ENCODE measurements at places on chromosomes 5 and 9.

DNA sequence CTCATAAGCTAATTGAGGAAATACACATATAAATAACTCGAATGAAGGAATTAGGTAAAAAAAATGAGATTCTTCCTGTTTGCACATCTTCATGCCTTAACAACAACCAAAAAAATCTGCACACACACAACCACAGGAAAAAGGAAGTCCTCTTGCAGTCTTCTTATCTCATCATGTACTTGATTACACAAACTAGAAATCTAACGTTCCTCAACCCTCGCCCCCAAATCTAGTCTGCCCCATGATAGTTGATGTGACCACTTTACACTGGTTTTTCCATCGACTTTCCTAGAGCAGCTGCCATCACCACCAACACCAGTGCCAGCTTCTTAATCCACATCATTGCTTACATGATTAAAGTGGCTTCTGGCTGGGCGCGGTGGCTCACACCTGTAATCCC, 31.2 kb upstream of the RNU6ATAC start:
- no peak for ATAC-seq

- peak; percentile 39 for ATAC-seq
Measured at GRCh38 chr5:74576941-74577456, 63.5 kb downstream of the ENC1 start.

- peak; percentile 96 for ATAC-seq
Measured at GRCh38 chr5:141040771-141041426, 10.3 kb upstream of the PCDHB1 start.

GRCh38 chr5:55533521-55534435, 986 bp downstream of the PLPP1 start:
- ATAC-seq, result peak; percentile 26

DNA sequence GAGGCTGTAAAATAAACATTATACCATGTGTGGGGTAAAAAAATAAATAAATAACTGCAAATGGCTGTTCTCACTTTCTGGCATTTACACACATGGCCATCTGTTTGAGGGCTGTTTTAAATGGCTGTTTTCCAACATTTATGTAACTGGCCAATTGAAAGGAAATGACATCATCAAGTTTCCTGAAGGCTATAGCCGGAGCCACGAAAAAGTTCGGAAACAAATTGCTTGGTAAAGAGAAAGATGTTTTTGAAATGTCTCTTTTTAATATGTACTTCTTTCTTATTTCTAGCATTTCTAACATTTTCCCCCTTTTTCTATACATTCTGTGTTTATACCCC, 95.4 kb upstream of the DAB2 start:
- peak; percentile 68 for ATAC-seq

- no peak for ATAC-seq
Measured at GRCh38 chr9:111178331-111179055, 140.2 kb upstream of the LPAR1 start.

DNA sequence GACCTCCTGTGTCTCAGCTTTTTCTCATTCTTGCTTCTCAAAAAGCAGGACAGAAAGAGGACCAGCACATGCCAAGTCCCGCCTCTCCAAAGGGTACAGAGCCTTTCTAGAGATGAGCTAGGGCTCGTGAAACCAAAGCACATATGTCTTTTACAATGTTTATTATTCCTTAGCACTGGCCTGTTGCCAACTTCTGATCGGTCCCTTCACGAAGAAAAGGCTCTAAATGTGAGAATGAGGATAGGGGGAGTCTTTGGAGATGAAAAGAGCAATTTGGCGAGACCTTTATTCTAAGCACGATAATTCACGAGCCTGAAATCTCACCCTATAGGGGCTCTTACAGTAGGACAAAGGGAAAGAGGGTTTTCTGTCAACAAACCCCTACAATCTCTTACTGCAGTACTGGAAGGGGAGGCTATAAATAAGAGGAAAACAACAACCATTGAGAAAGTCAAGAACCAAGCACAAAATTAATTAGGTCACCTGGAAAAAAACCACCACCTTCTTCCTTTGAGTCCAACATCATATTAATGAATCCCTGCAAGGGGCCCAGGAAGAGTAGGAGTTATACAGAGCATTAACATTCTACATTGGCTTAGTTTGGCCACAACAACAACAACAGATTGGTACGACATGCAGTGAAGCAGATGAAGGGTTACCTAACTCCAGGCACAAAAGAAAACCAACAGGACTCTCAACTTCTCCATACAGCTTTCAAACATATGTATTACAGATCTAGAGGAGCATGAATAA, 309.5 kb downstream of the PDE4D start:
- no peak for ATAC-seq

DNA sequence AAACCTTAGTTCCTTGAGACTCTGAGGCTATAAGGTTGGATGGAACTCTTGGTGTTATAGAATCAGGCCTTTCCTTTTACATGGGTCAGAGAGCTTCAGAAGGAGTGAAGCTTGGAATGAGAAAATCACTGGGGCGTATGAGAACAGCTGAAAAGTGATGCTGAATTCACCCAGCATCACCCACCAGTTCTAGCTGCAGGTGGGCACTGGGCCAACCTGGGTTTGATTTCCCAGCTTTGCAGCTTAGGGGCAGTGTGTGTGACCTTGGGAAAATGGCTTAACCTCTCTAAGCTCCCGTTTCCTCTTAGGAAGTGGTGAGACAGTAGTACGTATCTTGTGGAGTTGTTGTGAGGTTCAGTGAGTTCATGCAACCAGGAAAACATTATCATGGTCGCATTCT, 10.7 kb downstream of the PCDH12 start:
- no peak for ATAC-seq

DNA sequence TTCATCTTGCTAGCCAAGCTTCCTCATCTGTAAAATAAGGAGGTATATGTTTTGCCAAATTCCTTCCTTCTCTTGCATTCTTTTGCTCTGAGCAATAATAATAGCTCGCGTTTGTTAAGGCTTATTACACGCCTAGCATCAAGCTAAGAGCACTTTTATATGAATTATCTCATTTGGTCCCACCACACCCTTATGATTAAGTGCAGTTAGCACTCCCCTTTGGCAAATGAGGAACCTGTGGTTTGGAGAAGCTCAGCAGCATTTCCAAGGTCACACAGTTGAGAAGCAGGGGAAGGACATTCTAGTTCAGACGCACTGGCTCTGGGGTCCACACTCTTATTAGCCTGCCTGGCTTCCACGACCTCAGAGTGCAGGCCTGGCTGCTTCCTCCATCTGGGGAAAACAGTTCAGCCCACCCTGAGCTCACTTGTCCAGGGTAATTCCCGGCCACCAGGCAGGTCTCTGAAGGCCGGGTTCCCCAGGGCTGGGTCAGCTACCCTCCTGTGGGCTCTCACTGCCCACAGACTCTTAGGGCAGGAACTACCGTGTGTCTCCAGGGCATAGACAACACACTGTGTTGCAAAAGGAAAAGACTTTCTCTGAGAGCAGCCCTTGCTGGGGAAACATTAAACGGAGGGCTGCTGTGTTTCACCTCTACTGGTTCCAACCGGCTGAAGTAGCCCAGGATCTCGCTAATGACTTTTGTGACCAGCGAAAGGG, 9.9 kb upstream of the FBP1 start:
- peak; percentile 52 for ATAC-seq

DNA sequence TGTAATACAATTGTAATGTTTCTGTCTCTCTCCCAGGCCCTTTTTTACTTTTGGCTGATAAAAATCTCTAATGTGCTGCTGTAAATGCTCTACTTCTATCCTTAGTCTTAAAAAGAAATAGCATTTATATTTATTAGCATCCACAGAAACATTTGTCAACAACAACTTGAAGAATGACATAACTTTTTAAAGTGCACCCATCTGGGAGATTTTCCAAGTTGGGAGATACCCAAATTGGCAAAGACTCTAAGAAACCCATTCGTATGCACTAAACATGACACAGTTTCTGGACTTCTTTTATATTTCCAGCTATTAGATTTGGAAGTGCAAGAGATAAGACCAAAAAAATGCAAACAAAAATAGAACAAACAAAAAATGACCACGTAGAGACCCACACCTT, 2287.4 kb upstream of the WWC1 start:
- no peak for ATAC-seq

DNA sequence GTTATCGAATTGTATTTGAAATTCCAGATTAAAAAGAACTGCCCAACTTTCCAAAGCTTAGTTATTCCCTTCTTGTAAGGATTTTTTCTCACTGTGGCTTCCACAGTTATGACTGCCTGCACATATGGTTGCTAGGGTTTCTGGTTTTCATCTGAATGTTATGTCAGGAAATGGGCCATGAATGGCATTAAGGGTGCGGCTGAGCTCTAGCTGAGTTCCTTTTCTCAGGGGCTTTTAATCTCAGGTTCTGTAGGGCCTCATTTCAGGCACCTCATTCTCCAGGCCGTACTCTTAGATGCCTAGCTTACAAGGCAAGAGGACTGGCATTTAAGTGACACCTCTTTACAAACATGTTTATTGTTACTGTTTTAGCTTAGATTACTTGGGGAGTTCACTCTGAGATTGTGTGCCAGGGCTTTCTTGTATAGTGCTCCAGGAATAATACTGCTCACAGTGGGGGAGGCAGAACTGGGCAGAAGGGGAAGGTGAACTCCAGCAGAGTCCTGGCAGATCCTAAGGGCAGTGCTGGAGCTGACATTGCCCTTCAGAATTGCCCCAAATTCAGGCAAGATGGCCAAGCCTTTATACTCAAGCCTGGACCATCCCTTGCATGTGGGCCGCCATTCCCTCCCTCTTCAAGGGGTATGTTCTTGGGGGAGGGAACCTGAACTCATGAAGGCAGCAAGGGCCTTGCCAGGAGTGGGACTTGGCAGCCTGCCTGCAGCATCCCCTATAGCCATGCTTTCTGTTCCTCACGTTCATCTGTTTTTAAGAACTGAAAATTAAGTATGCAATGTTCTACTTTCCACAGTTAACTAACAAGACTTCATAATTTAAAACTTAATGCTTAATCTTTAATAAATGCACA, 111.5 kb downstream of the KDM4C start:
- ATAC-seq, result no peak

Measured in gastroesophageal sphincter (tissue), 4 donors.